ENCODE measurements at places on chromosomes 3 and 15. TPM values are rescaled to one million over a fixed set of nuclear protein-coding genes. Genes with fewer than 3 reads are reported as not detected.
A peak's percentile ranks its signal among the peaks of the same experiment; 100 is the strongest.

DNA sequence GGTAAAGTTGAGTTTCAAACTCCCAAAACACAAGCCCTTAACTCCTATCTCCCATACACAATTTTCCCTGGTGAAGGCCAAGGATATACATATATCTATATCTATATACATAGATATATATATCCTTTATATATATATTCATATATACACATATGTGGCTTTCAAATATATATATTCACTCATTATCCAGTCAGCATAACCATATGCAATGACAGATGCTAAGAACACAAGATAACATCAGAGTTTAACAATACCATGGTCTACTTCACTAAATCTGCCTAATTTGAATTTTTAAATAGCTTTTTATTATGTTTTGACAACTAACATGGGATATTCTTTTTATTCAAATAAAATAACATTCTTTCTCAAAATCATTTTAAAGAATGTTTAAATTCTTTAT, 24.7 kb downstream of the ZBBX start:
- H3K4me3 ChIP-seq = no peak overlapping the region
- no peak overlapping the region for H3K27ac ChIP-seq
- DNase-seq = no peak
- H3K36me3 ChIP-seq = no peaks in the 10 kb centered on the region

DNA sequence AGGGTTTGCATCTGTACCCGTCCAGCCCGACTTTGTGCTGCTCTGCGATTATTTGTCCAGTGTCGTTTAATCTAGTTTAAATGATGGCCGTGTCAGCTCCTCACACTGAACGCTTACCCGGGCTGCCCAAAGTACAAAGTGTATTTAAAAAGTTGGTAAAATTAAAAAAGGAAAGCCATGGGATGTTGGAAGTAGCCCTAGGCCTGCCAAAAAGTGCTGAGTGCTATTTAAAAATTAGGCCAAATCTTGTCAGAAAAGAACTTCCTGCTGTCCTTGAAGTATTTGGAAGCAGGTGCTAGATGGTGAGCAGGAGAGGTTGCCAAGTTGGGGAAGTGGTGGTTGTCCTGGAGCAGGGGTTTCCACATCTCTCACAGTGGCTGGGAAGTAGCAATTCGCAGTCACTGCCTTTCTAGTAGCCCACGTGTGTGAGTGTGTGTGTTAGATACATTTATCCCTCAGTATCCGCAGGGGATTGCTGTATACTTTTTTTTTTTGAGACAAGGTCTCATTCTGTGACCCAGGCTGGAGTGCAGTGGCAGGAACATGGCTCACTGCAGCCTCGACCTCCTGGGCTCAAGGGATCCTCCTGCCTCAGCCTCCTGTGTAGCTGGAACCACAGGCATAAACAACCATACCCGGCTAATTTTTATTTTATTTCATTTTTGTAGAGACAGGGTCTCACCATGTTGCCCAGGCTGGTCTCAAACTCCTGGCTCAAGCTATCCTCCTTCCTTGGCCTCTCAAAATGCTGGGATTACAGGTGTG, 664 bp downstream of the PPCDC start:
- H3K27ac ChIP-seq = no peak overlapping the region
- H3K4me3 ChIP-seq = peak overlapping the region; percentile 62
- no peaks in the 10 kb centered on the region for H3K36me3 ChIP-seq
- no peaks in the 10 kb centered on the region for H3K4me1 ChIP-seq
- H3K27me3 ChIP-seq = no peaks in the 10 kb centered on the region
- DNase-seq = no peak

DNA sequence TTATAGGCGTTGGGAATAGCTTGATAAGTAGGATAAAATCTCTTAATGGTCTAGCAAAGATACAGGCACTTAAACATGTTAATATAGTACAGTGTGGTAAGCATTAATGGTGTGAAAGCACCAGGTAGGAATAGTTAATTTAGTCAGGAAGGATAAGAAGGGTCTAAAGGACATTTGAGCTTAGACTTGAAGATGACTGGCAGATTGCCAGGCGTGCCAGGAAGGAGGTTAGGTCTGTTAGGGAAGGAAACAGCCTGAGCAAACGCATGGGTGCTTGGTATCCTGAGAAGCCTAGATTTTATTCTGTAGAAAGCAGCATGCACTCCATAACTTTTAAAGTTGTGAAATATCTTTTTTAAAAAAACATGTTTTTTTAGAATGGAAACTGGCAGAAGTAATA, 17.7 kb downstream of the SEC62 start:
- no peaks in the 10 kb centered on the region for H3K4me1 ChIP-seq
- no peaks in the 10 kb centered on the region for H3K27me3 ChIP-seq
- peaks cover 10% of the 10 kb centered on the region for H3K36me3 ChIP-seq
- H3K4me3 ChIP-seq = no peak overlapping the region
- no peak overlapping the region for H3K27ac ChIP-seq
- no peak for DNase-seq

DNA sequence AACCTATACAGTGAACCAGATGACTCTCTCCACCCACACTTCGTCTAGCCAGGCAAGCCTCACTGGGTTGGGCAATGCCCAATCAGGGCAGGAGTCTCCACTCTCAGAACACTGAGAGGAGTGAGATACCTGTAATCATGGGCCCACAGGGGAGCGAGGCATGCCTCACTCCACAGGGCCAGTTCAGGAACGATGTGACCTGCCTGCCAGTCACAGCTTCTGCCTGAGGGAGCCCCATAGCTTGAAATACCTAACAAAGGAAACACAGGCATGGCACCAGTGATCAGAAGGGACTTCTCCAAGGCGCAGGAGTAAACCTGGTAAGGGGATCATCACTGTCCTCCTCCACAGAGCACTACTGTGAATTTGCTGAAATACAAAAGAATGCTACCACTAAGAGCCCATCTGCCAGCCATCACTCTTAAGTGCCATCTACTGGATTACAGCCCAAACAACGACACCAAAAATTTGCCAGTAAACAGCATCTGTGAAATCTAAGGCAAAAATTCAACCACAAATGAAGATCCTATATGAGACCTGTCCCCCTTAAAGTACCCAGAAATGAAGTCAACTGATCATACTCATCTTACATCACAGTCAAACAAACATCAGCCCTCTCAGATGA, 689.9 kb upstream of the SEMA6D start:
- no peak overlapping the region for H3K27ac ChIP-seq
- no peaks in the 10 kb centered on the region for H3K4me1 ChIP-seq
- no peaks in the 10 kb centered on the region for H3K36me3 ChIP-seq
- no peak for DNase-seq

GRCh38 chr3:47420511-47421484, 40.0 kb downstream of the PTPN23 start:
- no peak overlapping the region for H3K4me3 ChIP-seq
- H3K4me1 ChIP-seq = no peaks in the 10 kb centered on the region
- peak; percentile 95 for DNase-seq

- DNase-seq = no peak
- H3K36me3 ChIP-seq = no peaks in the 10 kb centered on the region
- no peaks in the 10 kb centered on the region for H3K27me3 ChIP-seq
- no peak overlapping the region for H3K27ac ChIP-seq
- H3K4me1 ChIP-seq = no peaks in the 10 kb centered on the region
Observed at GRCh38 chr15:70643783-70644125, 119.6 kb downstream of the UACA start.

DNA sequence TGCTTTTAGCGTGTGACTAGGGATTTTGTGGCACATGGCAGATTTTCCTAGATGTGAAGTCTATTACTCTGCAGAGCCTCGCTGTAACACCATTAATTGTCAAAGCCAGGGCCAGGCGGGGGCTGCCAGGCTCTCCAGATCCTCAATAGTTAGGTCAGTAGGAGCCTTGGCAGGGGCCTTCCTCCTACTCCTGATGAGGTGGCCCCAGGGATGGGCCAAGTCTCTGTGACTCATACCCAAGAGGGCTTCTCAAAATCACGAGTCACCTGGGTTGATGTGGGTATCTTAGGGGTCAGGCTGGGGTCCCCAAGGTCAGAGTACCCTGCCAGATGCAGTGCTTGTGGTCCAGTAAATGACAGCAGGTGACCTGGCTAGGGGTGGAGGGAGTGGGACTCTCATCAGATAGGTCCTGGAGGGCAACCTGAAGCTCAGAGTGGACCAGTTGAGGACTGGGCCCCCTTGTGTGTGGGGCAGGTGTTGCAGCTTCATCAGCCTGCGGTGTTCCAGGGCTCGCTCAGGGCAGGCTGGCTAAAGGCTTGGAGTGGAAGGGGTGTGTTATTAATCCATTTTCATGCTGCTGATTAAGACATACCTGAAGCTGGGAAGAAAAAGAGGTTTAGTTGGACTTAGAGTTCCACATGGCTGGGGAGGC, 88.5 kb upstream of the MYZAP start:
- H3K4me3 ChIP-seq = no peak overlapping the region
- H3K27me3 ChIP-seq = no peaks in the 10 kb centered on the region
- H3K27ac ChIP-seq = no peak overlapping the region

DNA sequence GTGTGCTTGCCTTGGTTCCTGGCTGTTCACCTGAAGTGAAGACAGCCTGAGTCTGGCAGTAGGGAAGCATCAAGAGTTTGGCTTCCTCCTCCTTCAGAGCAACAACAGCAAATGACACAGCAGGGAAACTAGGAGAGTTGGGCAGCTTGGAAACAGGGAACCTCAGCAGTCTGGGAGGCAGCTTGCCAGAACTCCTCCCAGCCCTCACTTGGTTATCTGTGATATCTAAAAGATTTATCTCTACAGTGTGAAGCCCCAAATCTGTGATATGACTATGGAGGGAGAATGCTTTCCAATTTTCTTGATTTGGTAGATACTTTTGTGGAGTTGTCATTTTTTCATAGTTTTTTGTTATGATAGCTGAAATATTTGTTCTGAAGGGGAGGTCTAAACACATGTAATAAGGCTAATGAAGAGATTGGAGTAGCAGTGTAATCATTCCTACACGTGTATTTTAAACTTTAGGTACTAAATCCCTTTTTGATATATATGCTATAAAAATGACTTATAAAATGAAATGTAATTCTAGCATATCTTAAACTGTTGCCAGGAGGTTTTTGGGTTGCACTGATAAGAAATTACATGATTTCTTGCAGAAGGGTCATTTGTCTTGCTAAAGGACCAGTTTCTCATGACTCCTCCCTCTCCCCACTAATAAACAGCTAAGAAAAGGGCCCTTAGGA, 20.8 kb downstream of the UBE2E1 start:
- no peaks in the 10 kb centered on the region for H3K27me3 ChIP-seq
- DNase-seq = peak; percentile 51
- no peak overlapping the region for H3K27ac ChIP-seq

GRCh38 chr3:45317710-45318109, 70.7 kb upstream of the LARS2 start:
- H3K4me3 ChIP-seq = no peak overlapping the region
- no peaks in the 10 kb centered on the region for H3K4me1 ChIP-seq
- DNase-seq = no peak
- H3K27me3 ChIP-seq = no peaks in the 10 kb centered on the region
- no peak overlapping the region for H3K27ac ChIP-seq

- peaks cover 7% of the 10 kb centered on the region for H3K27me3 ChIP-seq
- H3K4me1 ChIP-seq = no peaks in the 10 kb centered on the region
- no peaks in the 10 kb centered on the region for H3K36me3 ChIP-seq
- DNase-seq = no peak
- H3K27ac ChIP-seq = no peak overlapping the region
Observed at GRCh38 chr3:62876064-62876463, 848 bp upstream of the CADPS start.

GRCh38 chr3:23565041-23565775, 240.5 kb upstream of the UBE2E1 start:
- H3K4me1 ChIP-seq = no peaks in the 10 kb centered on the region
- H3K4me3 ChIP-seq = no peak overlapping the region
- no peak for DNase-seq

DNA sequence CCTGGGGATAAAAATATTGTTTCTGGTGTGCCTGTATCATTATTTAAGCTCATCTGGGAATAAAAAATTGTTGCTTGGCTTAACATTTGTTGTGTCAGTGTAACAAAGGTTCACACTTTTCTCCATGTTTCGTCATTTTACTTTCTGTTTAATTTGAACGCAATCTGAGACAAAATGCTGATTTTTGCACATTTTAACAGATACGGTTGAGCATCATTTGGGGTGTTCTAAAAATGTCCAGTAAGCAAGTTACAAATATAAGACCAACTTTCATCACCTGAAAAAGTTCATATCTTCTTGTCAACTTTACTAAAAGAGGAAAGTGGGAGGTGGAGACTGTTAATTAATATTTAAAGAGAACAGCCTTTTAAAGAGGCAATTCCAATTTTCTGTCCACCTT, 134.8 kb upstream of the CNTN4 start:
- no peaks in the 10 kb centered on the region for H3K27me3 ChIP-seq
- no peak overlapping the region for H3K4me3 ChIP-seq
- DNase-seq = no peak
- H3K36me3 ChIP-seq = no peaks in the 10 kb centered on the region

DNA sequence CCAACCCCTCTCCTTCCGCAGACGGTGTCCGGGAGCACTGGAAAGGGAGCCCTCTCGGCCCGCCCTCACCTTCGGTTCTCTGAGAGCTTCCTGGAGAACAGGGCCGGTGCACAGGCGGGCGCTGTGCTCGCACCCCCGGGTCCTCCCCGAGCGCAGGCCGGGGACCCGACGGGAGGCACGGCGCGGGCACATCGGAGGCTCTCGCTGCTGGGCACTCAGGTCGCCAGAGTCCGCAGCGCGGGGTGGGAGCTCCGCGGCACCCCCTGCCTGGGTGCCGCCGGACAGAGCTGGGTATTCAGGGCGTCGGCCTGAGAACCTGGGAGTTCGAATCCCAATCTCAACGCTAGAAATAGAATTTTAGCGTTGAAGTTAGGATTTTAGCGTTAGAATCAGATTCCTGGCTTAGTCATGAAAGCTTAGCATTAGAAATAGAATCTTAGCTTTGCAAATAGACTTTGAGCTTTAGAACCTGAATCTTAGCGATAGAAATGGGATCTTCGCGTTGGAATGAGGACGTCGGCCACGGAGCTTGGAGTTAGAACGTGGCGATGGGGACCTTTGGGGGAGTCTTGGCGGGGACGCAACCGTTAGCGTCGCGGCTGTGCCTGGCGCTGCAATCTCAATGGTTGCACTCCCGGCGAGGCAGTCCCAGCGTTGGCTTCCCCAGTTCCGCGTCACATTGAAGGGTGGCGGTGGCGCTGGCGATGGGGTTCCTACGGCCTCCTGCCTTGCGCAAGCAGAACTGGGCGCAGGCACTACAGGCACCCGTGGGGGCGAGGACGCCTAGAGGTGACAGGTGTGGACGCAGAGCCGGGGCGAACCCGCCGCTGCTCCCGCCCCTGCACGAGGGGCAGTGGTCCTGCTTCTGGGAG, 549 bp downstream of the TRH start:
- no peaks in the 10 kb centered on the region for H3K27me3 ChIP-seq
- H3K4me3 ChIP-seq = no peak overlapping the region
- H3K27ac ChIP-seq = no peak overlapping the region
- H3K36me3 ChIP-seq = no peaks in the 10 kb centered on the region

- H3K27me3 ChIP-seq = no peaks in the 10 kb centered on the region
- no peak overlapping the region for H3K4me3 ChIP-seq
- no peak for DNase-seq
- H3K36me3 ChIP-seq = no peaks in the 10 kb centered on the region
- peaks cover 3% of the 10 kb centered on the region for H3K4me1 ChIP-seq
Observed at GRCh38 chr15:60408463-60408981, 10.7 kb upstream of the ANXA2 start.

GRCh38 chr3:149459491-149460059, 14.9 kb upstream of the TM4SF4 start:
- H3K4me3 ChIP-seq = no peak overlapping the region
- no peak for DNase-seq
- H3K27me3 ChIP-seq = no peaks in the 10 kb centered on the region
- peak overlapping the region; percentile 30 for H3K27ac ChIP-seq
- peaks cover 2% of the 10 kb centered on the region for H3K4me1 ChIP-seq

The ISLR gene
- 102 TPM for total RNA-seq

The GOLGA6L9 gene
- 4.7 TPM for total RNA-seq

The MEX3B gene
- total RNA-seq = 1.2 TPM

The CEMIP gene
- 12.1 TPM for total RNA-seq

The LYZL4 gene
- not detected for total RNA-seq

The RBPMS2 gene
- total RNA-seq = 6.9 TPM

The C3orf70 gene
- 20.4 TPM for total RNA-seq

The SI gene
- total RNA-seq = not detected
